Renal pelvis (tissue), 12 donors: ENCODE measurements at places on chromosomes 16 and 17.
A peak's percentile ranks its signal among the peaks of the same experiment; 100 is the strongest.

- DNase-seq = no peak
Observed at GRCh38 chr17:81954131-81955057, 6.6 kb downstream of the NOTUM start.

DNA sequence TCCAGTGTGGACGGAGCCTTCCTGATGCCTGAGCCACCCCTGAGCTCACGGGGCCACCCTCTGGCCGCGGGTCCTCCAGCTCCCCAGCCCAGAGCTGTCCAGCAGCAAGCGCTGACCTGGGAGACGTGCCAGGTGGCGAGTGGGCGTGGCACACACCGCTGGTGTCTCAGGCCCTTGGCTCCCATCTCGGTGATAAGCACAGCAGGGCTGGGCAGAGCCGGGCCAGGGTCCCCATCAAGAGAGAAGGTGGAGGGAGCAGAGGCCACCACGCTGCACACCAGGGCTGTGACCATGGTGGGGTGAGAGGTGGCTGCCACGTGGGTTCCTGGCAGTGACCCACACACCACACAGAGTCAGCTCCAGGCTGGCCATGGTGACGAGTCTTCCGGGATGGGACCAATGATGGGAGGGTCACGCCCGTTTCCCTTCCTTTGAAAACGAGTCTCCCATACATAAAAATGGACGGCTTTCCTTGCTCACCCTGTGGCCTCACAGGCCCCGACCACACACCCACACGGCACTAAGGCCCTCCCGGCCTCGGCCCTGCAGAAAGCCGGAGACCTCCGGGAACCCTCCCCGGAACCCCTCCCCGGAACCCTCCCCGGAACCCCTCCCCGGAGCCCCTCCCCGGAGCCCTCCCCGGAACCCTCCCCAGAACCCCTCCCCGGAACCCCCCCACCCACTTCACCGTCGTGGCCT lies 16.8 kb downstream of the UTS2R start:
- no peak for DNase-seq

- DNase-seq = no peak
Observed at GRCh38 chr17:44187131-44187899, 543 bp downstream of the TMUB2 start.

DNA sequence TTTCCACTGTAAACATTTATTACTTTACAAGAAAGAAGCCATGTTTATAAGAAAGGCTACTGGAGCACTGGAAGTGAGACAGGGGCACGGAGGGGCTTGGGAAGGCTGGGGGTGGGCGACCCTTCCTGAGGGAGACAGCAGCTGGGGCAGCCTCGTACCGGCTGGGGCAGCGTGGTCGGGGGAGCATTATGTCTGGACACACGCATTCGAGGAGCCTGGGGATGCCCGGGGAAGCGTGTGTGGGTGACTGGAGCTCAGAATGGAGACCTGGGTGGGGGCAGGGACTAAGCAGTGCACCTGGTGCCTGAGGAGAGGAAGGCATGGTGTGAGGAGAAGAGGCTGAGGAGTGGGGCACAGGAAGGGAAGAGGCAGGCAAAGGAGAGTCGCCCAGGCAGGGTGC lies 64.5 kb downstream of the SRCIN1 start:
- no peak for DNase-seq

- no peak for DNase-seq
Observed at GRCh38 chr17:77831474-77832179, 126.9 kb upstream of the TNRC6C start.

- no peak for DNase-seq
Observed at GRCh38 chr16:82236415-82236814, 66.4 kb upstream of the MPHOSPH6 start.

GRCh38 chr17:3656755-3657587 lies 11.4 kb downstream of the TAX1BP3 start:
- no peak for DNase-seq

GRCh38 chr17:57006040-57006439 lies 28.1 kb downstream of the SCPEP1 start:
- DNase-seq = no peak

- DNase-seq = peak; percentile 62
Observed at GRCh38 chr16:58236231-58236690, 38.4 kb upstream of the CSNK2A2 start.

DNA sequence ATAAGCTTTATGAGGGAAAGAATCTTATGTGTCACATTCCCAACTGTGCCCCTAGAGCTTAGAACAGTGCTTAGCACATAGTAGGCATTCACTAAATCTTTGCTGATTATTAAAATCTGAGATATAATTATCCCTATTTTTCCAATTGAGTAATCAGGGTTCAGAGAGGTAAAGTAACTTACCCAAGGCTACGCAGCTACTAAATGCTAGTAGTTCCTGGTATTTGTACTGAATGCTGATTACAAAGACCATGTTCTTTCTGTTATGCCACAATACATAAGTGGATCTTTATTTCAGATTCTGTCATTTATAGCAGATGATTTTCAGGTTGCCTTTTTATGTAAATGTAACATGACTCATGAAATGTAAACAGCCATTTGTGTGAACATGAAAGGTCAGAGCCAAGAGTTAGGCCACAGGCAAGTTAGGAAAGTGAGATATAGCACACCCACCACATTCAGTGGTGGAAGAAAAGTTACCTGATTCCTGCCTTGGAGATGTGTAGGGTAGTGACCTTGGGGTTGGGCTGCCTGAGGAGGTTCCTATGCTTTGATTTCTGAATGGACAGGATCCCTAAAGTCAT lies 77.2 kb downstream of the FTO start:
- DNase-seq = no peak
